ENCODE measurements at places on chromosomes 1 and 21. TPM values are rescaled to one million over a fixed set of nuclear protein-coding genes. Genes with fewer than 3 reads are reported as not detected.

GRCh38 chr1:206663362-206663761 lies 21.3 kb upstream of the MAPKAPK2 start:
- H3K4me3 ChIP-seq: peak overlapping the region; percentile 63
- no peaks in the 10 kb centered on the region for H3K36me3 ChIP-seq
- H3K27ac ChIP-seq: peak overlapping the region; percentile 96
- no peaks in the 10 kb centered on the region for H3K27me3 ChIP-seq
- DNase-seq: no peak

- H3K27me3 ChIP-seq: no peaks in the 10 kb centered on the region
- H3K4me3 ChIP-seq: peak overlapping the region; percentile 96
- peaks cover 64% of the 10 kb centered on the region for H3K4me1 ChIP-seq
- DNase-seq: no peak
- H3K27ac ChIP-seq: peak overlapping the region; percentile 52
- no peaks in the 10 kb centered on the region for H3K36me3 ChIP-seq
These were observed 1.7 kb downstream of the SPSB1 start for GRCh38 chr1:9294405-9294773.

DNA sequence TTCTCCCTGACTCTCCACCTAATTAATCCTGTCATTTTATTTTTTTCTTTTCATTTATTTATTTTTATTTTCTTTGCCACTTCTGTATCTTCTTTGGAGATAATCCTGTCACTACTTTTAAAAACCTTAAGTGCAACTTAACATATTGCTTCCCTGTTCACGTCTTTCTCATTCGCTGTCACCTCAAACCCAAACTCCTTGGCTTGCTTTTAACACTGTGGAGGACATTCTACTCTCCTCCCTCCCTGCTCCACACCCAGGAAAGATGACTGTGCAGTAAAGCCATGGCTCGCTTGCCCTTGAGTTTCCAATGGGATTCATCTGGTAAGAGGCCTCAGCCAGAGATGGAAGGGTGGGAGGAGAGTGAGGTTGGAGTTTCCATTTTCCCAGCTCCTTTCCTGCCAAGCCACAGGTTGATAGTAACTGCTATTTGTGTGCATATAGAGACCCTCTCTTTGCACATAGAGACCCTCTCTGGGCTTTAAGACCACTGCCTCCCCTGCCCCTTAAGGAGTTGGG lies 6.4 kb upstream of the BRWD1 start:
- H3K27ac ChIP-seq: peak overlapping the region; percentile 84
- H3K4me1 ChIP-seq: peaks cover 32% of the 10 kb centered on the region
- no peaks in the 10 kb centered on the region for H3K27me3 ChIP-seq
- no peak overlapping the region for H3K4me3 ChIP-seq
- no peak for DNase-seq

GRCh38 chr1:112779665-112780526 lies 64.8 kb upstream of the PPM1J start:
- no peaks in the 10 kb centered on the region for H3K36me3 ChIP-seq
- H3K4me3 ChIP-seq: no peak overlapping the region
- no peak overlapping the region for H3K27ac ChIP-seq

- no peak overlapping the region for H3K4me3 ChIP-seq
- peaks cover 7% of the 10 kb centered on the region for H3K36me3 ChIP-seq
- no peak overlapping the region for H3K27ac ChIP-seq
- H3K4me1 ChIP-seq: peaks cover 20% of the 10 kb centered on the region
- DNase-seq: no peak
These were observed 4.8 kb downstream of the ACP6 start for GRCh38 chr1:147665521-147665920.

CHRNB2 gene
- not detected for total RNA-seq
